Activated CD4-positive, alpha-beta T cell treated with anti-CD3 and anti-CD28 coated beads, Interleukin-2, amount 50 U/mL, for 24 hours (primary cell): ENCODE measurements at places on chromosomes 3 and 15.

DNA sequence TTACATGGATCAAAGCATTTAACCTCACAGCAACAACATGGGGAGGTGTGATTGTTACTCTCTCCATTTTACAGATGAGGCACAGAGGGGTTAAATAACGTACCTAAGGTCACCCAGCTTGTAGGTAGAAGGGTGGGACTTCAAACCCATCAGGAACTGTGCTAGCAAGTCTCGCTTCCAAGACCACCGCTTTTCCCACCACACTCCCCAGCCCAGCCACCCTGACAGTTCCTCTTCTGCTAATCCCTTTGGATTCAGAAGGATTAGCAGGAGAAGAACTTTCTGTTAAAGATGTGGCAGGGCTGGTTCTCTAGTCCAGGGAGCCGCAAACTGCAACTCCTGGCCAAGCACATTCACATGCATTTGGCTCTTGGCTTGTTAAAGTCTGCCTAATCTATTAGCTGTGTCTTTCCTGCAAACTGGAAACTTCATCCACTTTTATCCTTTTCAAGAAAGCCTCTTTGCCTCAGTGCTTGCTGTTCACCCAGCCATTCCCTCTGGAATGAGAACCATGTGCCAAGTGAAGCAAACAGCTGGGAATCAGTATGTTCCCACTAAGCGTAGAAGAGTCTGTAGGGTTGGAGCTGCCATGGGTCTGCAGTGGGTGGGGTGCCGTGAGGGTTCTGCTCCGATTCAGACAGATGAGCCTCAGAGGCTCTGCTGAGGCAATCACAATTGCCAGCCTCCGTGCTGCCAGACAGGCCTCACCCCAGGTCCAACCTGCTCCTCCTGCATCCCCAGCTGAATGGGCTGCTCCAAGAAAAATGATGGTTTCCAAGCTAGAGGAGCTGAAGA lies 44.6 kb downstream of the POMGNT2 start:
- no peak for DNase-seq

DNA sequence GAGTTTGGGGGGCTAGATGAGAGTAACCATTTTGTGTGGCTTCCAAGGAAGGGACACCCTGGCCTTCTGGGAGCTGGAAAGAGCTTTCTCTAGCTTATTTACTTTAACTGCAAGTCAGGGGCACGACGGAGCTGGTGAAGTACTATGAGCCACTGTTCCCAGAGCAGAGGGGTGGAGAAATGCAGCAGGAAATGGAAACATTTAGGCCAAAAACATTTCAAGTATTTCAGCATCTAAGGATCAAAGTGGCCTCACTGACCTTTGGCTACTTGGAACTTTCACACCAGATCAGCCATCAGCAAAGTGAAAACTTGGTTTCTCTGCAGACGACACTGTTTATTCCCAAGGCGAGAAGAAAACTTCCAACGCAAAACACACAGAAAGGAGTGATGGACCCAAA lies 7.9 kb downstream of the DGKG start:
- no peak for DNase-seq

- DNase-seq = no peak
These were observed 71.6 kb downstream of the EPHB3 start for GRCh38 chr3:184633237-184633579.

DNA sequence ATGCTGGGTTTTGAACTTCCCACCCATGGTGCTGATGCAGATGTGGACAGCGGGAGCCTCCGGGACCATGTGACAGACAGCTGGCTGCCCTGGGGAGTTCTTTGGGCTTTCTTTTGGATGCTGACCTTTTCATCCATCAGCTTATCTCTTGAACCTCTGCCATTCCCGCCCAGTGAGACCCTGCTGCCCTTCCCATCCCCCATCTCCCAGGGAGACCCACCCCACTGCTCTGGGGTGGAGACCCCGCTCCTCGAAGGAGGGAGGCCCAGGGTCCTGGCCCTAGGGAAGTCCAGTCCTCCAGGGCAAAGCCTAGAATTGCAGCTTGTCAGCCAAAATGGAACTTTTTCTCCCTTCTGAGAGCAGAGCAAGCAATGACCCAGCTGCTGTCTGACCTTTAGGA lies 64.0 kb downstream of the ITGA11 start:
- DNase-seq = no peak
